Stimulated activated CD8-positive, alpha-beta memory T cell treated with anti-CD3 and anti-CD28 coated beads, Interleukin-7, amount 100 ng/mL, for 1 hour (primary cell): ENCODE measurements at places on chromosomes 3 and 15.

DNA sequence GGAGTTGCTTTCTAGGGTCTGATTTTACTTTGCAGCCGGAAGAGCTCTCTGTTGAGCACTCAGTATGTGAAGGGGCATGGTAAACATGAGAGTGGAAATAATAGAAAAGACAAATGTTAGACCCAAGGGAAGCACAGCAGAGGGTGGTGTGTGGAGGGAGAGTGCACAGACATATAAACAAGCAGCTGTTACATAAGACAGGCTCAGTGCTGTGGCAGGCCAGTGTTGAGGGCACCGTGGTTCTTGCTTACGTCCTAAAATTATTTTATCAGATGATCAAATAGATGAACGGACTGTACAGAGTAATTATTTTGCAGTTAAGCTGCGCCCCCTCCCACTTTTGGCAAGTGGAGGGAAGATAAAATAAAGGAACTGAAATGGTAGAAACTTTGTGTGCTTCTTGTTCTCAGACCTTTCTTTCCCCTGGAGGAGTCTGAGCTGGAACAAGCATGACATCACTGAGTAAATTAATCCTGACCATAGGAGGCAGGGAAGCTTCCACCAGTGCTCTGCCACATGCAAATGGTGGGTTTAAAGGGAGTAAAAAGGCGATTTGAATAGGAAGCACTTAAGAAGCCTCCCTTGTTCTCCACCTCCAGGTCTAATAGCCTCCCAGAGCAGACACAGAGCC is 205.6 kb downstream of the IL20RB start:
- no peak for DNase-seq

GRCh38 chr3:30457726-30458125 is 148.7 kb upstream of the TGFBR2 start:
- DNase-seq, result no peak

DNA sequence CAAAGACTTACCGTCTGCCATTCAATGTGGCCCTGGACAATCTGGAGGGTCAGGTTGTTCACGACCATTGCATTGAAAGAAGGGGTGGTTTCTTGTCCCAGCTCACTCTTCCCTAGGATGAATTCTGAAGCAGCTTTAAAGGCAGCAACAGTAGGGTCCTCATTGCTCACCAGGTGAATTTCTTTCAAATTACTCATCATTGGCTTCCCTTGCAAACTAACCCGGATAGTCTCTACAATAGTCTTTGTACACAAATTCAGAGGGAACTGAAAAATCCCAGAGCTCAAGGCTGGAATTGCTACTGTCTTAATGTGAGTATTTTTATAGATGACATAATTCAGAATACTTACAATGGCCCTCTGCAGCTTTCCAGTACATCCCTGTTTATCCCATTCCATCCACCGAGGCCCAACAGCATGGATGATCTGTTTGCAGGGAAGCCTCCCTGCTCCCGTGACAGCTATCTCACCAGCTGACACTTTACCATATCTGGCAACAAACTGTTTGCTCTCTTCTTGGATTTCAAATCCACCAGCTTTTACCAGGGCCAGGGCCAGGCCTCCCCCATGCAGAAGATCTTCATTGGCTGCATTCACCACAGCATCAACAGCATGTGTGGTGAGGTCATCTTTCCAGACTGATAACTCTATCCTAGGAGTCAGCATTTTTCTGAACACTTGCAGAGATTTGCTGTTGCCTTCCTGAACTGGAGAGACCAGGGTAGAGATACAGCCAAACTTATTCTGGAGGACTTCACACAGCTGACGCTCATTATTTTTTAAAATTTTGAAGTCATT is 8.6 kb downstream of the PARP9 start:
- DNase-seq, result no peak

GRCh38 chr3:14863333-14864100 is 44.8 kb downstream of the FGD5 start:
- no peak for DNase-seq

- no peak for DNase-seq
Measured at GRCh38 chr3:146449613-146450012, 19.7 kb downstream of the PLSCR2 start.

DNA sequence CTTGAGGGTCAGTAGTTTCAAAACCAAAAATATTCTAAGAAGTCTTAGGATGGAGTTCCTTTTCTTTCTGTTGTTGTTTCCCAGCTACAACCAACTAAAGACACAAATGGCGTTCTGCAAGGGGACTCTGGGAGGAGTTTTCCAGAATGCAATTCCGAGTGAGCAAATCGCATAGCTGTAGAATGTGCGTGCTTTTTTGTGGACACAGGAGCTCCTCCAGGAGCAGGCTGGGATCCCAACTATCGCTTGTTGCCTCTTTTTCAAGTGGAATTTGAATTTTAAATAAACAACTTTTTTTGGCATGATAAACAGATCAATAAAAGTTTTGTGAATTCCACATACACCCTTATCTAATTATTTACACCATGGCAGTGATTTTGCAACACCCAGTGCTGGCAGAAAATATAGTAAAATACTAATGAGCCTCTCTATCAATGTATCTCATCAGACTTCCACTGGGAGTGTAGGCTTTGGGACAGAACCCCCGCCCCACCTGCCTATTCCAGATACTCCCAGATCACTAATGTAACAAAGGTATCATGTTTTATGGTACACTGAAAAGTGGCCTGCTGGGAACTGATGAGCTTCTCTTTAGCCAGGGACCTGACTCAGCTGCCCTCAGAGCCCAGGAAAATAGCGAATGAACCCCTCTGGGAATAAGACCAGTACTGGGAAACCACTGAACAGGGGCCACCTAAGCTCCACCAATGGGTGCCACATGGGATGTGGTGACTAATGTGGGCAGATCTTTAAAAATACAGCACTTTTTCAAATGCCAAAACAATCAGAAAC is 66.4 kb downstream of the LMCD1 start:
- DNase-seq, result no peak

- no peak for DNase-seq
Measured at GRCh38 chr15:49982584-49982983, 136.4 kb downstream of the ATP8B4 start.

- no peak for DNase-seq
Measured at GRCh38 chr15:72445426-72445825, 28.7 kb upstream of the ARIH1 start.

DNA sequence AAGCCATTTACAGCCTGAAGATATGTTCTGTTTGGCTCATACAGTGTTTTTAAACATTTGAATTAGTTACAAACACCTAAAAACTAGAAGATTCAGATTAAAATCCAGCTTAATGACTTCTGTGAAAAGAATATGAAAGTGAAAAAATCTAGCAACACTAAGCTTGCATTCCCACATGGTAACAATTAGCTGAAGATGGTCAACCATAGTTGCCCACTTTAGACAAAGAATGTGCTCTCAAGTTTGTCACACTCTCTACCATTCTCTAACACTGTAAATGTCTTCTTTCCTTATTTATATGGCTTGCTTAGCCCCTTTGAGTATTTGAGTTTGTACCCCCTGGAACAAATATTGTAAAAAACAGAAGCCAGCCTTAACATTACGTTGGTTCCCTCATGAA is 32.7 kb downstream of the HDGFL3 start:
- no peak for DNase-seq

GRCh38 chr3:76554707-76555106 is 485.2 kb upstream of the ROBO2 start:
- no peak for DNase-seq

DNA sequence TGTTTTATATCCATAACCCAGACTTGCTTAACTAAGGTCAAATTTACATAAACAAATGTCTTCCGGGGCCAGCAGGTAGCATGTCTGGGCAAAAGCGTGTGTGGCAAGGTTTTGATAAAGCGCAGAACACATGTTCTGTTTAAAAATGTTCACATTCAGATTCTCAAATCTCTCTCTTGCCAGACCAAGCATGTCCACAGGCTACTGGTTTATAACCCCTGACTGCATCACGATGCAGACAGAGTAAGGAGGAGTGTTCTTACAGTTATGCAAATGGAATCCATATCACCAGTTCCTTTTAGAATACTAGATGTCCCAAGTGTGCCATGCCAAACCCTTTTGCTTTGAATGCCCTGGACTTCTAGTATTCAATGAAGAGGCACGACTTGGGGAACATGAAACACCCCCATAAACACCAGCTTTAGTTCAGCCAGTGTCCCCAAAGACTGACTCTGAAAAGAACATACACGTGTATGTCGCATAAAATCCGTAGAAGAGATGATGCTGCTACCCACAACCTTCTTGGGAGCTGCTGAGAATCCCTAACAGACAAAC is 412.0 kb downstream of the CNTN4 start:
- DNase-seq, result no peak

DNA sequence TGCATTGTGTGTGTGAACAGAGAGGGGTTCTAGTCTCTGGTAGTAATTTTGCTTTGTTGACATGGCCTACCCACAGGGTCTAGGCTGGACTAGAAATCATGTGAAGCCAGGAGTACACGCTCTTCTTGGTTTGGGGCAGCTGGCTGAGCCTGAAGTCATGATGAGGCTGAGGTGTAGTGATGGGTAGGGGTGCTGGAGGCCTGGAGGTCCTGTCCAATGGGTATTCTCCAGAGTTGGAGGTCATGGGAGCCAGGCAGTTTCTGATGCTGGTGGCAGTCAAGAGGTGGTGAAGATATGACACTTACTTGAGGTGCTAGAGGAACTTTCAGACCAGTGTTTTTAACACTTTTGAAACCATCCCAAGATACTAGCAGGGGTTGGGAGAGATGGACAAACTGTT is 18.5 kb upstream of the EPHB1 start:
- no peak for DNase-seq
